Activated CD4-positive, alpha-beta memory T cell treated with anti-CD3 and anti-CD28 coated beads for 36 hours (primary cell): ENCODE measurements at places on chromosomes 3 and 15. TPM values are rescaled to one million over a fixed set of nuclear protein-coding genes. Genes with fewer than 3 reads are reported as not detected.

GRCh38 chr3:39937874-39938273, 128.5 kb downstream of the MYRIP start:
- H3K27ac ChIP-seq = no peak overlapping the region
- H3K4me1 ChIP-seq = no peaks in the 10 kb centered on the region
- DNase-seq = no peak
- H3K4me3 ChIP-seq = no peak overlapping the region
- no peaks in the 10 kb centered on the region for H3K27me3 ChIP-seq
- no peaks in the 10 kb centered on the region for H3K36me3 ChIP-seq

DNA sequence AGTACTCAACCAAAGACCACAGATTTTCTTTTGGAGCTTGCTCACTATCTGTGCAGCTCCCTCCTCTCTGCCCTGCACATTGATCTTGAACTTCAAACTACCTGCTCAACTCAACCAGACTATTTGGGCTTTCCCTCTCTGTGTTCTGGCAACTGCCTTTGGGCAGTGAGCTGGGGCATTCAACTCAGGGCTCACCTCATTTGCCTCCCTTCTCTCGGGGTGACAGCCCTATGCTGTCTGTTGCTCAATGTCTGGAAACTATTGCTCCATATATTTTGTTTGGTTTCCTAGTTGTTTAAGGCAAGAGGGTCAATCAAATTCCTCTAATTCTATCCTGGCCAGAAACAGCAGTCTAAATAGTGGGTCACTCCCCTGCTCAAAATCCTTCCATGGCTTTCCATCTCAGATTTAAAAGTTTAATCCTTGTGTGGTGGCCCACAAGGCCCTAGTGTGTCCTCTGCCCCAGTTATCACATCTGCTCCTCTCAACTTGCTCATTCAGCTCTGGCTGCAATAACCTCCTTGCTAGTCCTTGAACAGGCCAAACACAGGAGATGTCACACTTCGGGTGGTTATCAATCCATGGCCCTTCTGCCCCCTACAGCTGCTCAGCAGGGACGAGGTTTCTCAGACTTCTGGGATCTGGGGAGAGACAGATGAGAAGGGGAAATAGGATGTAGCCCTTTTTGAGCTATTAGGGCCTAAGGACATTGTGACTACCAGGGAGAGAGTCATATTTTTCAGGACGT, 67.8 kb downstream of the SNRK start:
- no peaks in the 10 kb centered on the region for H3K27me3 ChIP-seq
- no peak overlapping the region for H3K27ac ChIP-seq
- no peak overlapping the region for H3K4me3 ChIP-seq
- H3K4me1 ChIP-seq = peaks cover 3% of the 10 kb centered on the region
- DNase-seq = no peak

The EIF2B5 gene
- 49.6 TPM for total RNA-seq

DNA sequence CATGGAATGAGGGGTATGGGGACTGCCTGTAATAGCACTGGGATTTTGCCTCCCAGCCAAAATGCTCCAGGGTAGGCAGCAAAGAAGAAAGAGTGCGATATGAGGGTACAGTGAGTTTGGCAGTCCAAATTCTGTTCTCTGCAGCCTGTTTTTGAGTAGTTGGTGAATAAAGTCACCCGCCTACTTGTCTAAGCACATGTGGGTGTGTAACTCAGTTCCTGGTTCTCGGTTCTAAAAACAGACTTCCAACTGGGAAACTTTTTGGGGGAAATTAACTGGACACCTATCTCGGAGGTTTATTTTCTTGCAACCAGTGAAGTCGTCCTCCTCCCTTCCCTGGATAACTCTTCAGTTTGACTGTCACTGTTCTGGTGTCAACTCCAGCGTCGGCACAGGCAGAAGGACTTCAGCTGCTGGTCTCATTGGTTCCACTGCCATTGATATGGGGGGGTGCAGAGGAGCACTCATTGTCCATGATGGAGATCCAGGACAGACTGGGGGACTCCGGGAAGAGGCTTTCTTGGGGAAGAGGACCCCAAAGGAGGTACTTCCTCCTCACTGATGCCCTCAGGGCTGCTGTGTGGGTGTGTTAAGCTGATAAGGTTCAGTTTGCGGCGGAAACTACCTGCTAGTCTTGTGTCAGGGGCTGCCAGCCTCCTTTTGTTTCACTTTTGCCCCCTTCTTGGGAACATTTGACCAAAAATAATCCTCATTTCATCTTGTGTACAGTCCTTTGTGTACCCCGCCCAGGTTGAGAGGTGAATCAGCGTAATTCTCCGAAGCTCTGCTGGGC, 13.2 kb downstream of the GHRL start:
- H3K27me3 ChIP-seq = no peaks in the 10 kb centered on the region
- H3K27ac ChIP-seq = peak overlapping the region; percentile 3
- no peak for DNase-seq
- no peak overlapping the region for H3K4me3 ChIP-seq
- peaks cover 66% of the 10 kb centered on the region for H3K4me1 ChIP-seq
